ENCODE measurements at places on chromosomes 4 and X.

GRCh38 chr4:142402156-142402555 lies 443.9 kb downstream of the INPP4B start:
- no peak for DNase-seq

DNA sequence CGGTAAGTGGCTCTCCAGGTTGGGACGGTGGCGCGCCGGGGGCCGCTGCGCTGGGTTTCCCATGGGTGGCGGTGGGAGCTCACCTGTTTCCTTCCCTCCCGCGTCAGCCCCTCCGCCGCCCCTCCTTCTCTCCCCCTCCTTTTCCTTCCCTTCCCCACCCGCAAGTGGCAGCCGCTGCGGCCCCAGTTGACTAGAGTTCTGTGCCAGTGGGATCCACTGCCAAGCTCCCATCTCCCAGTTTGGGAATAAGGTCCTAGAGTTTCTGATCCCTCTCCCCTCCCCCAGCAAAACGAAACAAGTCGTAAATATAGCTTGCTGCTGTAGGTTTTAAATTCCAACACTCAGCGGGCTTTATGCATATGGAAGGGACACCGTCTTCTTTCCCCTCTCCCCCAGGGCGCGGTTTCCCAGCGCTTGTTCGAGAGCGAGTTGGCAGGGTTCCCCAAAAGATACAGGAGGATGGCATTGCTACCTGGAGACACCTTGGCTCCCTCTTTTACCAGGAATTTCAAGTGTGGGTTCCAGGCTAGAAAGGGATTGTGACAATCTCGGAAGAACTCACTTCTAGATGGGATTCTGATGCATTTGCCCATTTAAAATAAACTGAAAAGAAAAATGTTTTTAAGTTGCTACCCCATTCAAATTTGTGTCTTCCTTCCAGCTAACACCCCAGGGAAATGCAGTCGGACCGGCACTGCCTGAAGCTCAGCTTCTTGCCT lies 1.2 kb downstream of the TLL1 start:
- DNase-seq = no peak

DNA sequence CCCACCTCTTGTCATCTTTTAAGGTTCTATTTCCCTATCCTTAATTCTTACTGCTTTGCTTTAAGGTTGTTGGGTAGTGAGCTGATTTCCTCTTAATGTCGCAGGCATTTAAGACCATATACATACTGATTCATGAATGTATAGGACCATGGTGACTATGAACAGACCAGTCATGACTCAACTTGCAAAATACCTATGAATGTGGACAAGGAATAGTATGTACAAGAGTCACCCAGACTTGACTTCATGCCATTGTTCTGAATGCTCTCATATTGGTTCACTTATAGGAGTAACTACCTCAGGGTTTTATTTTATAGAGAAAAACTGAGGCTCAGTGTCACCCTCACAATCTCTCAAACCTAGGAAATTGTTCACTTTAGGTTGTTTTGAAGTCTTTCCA lies 44.3 kb downstream of the CCNG2 start:
- no peak for DNase-seq

- DNase-seq = no peak
Measured at GRCh38 chr4:19945979-19946380, 305.7 kb upstream of the SLIT2 start.

DNA sequence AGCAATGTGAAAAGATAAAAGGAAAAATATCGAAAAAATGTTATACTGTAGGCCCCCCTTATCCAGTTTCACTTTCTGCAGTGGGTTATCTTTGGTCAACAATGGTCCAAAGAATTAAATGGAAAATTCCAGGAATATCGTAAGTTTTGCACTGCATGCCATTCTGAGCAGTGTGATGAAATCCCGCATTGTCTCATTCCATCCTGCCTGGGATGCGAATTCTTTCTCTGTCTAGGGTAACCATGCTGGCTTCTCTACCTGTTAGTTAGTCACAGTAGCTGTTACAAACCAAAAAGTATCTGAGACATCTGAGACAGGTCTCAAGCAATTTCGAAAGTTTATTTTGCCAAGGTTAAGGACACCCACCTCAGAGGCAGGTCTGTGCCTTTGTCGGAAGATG lies 170.3 kb downstream of the COX18 start:
- no peak for DNase-seq

DNA sequence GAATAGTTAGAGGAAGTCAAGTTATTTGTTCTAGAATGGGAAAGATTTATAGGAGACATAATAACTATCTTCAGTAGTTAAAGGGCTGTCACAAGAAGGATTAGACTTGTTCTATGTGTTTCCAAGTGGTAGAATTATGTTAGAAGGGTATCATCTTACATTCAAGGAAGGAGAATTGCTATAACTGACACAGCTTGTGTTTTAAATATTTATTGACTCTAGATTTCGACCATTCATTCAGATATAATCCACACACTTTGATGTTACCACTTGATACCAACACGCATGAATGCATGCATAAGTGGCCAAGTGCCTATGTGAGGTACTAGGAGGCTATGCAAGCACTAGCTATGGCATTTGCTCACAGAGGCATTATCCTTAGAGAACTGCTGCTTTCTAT lies 122.7 kb downstream of the CCNB3 start:
- no peak for DNase-seq

- DNase-seq = no peak
Measured at GRCh38 chrX:103615781-103616371, 8.1 kb downstream of the TCEAL3 start.

All from heart right ventricle (tissue), 16 donors.